ENCODE measurements at places on chromosomes 7 and 10.

GRCh38 chr10:110408203-110408871 lies 89.4 kb upstream of the DUSP5 start:
- no peak for DNase-seq

DNA sequence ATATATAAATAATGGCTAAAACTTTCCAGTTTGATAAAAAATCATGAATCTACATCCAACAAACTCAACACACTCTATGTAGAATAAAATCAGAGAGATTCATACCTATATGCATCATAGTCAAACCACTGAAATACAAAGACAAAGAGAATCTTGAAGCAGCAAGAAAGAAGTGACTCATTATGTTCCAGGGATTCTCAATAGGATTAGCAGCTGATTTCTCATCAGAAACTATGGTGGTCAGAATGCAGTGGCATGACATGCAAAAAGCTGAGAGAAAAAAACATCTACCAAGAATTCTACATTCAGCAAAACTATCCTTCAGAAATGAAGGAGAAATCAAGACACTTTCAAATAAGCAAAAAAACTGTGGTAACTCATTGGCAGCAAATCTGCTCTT lies 187.4 kb downstream of the RNLS start:
- no peak for DNase-seq

GRCh38 chr7:41566581-41566980 lies 136.3 kb downstream of the INHBA start:
- no peak for DNase-seq

DNA sequence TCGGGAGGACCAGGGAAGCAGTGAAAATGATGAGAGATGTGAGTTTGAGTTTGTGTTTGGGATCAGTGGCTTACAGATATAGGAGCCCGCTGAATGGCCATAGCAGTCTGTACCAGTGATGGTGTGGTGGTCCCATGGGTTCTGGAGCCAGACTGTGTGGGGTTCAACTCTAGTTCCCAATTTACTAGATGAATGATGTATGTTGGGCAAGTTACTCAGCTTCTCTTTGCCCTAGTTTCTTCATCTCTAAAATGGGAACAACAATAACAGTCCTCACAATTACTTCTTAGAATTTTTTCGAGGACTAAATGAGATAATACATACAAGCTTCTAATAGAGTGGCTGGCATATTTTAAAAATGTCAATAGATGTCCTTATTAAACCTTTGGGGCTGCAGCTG lies 184.4 kb downstream of the WNT2 start:
- no peak for DNase-seq

- DNase-seq = no peak
These were observed 620.9 kb downstream of the ZWINT start for GRCh38 chr10:55740110-55740509.

- no peak for DNase-seq
These were observed 9.9 kb upstream of the DPYSL4 start for GRCh38 chr10:132176623-132177500.

DNA sequence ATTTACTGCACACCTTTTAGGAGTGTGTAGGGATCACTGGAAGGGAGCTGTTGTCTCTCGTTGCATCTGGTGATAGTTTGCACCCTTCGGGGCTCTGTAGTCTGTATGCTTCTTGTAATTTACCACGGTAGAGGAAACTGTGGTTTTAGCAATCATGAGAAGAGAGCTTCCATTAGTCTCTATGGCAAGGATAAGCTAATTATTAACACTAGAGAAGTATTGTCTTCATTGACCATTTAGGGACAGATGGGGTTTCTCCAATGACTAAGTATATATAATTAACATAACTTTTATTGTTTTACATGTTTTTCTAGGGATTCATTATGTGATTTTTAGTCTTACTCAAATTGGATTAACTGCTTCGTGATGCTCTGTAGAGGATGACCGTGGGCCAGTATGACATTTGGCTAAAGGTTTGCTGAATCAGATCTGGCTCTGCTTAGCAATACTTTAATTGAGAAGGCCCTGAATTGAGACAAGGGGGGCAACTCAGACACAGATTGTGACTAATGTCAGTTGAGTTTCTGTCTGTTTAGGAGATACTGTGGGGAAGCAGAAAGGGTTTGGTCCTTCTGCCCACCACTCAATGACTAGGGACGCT lies 8.7 kb downstream of the SLC18A2 start:
- no peak for DNase-seq

DNA sequence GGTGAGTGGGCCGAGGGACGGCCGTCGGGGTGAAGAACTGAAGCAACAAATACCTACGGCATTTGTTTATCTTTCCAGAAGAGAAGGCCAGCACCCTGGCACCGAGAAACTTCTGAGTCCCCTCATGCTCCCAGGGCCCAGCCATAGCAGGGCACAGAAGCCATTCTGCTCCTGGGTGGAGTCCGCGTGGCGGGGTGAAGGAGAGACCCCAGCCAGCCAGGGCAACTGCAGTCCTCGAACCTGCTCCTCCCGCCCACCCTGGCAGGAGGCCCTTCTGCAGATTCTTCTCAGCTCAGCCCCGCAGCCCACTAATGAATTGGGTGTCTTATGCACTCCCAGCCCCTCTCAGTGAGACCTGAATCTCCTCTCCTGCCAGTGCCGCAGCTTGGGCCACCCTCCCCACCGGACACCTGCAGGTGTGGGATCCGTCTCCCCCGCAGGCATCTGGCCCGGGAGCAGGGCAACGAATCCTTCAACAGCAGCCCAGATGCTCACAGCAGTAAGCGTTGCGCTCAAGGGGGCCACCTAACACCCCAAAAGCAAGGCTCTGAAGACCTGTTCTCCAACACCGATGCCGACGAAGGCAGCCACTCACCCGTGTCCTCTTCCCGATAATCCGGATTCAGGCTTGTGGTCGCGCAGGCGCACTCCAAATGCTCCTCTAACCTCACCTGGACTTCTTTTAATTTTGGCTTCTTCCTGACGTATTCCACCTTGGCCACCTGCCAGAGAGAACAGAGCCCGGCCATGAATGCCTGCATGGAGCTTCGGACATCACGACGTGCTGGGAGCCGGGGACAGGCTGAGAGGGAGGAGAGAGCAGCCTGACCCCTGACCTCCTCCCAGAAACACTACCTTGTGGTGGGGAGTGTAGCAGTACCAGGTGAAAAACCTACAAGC lies 18.9 kb downstream of the PDGFA start:
- DNase-seq = no peak

DNA sequence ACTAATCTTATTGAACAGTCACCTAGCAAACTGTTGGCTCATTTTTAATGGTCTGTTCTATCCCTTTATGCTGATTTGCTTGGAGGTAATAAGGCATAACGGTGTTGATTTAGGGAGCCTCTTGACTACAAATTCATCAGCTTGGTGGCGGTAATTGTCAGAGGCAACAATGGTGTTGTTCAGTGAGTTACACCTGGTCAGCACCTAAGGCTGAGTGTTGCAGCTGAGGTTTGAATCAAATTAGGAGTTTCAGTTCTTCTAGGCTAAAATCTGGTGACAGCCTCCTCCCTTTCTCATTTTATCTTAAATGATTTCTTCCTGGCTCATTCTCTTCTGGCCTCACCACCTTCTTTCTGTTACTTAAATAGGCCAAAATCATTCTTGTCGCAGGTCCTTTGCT lies 42.3 kb upstream of the SP8 start:
- DNase-seq = no peak

- DNase-seq = no peak
These were observed 13.2 kb downstream of the OSBPL3 start for GRCh38 chr7:24966802-24967201.

DNA sequence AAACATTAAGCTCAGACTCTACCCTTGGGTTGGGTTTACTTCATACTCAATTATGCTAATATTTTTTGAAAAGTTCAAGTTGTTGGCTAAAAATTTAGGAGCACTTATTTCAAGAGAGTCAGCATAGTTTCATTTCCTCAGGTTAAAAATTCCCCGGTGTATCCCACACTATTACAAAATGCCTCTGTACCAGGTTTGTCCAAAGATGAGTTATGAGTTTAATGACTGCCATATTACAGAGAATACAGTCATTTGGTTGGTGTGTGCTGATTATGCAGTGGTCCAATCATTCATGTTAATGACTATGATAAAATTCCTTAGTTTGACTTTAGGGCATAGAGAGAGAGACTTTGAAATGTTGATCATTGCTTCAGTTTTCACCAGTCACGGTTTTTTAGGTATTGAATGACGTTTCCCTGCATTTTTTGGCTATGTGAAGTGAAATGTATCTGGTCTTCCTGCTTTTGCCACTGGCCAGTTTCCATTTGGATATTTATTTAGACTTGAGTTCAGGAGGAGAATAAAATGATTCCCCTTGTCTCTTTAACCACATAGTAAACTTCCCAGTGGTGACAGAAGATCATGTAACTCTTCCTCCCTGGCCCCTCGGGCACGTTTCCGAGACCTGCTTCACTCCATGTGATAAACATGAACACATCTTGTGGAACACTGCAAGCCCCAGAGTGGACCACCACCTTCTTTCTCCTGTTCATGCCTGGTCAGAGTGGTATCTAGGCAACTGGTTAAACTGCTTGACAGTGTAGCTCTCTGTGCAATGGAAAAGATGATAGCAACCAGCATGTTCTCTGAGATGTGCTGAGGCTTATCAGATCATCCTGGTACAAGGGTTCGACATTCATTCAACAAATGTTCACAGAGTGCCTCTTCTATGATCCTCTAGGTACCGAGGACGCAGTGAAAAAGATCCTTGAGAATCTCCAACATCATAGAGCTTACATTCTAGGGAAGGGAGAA lies 153.6 kb downstream of the CACNB2 start:
- DNase-seq = no peak

DNA sequence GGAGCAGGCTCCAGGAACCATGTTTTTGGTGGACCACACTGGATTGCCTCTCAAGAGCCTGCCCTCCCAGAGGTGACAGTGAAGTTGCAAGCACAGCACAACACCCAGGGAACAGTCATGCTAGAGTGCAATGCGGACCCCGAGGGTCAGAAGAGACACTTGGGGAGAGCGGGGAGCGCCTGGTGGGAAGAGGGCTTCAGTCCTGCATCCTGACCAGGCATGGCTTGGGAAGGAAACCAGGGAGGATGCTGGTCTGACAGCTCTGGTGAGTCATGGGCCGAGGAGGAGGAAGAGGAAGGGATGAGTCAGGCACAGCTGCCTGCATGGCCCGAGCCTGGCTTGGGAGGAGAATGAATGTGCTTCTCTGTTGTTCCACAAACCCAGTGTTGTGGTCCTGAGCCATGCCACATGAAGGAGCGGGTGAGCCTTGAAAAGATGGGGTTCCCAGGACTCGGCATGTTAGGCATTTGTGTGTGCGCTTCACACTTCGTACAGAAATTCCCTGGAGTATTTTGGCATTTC lies 29.5 kb upstream of the ANKRD2 start:
- peak; percentile 41 for DNase-seq

DNA sequence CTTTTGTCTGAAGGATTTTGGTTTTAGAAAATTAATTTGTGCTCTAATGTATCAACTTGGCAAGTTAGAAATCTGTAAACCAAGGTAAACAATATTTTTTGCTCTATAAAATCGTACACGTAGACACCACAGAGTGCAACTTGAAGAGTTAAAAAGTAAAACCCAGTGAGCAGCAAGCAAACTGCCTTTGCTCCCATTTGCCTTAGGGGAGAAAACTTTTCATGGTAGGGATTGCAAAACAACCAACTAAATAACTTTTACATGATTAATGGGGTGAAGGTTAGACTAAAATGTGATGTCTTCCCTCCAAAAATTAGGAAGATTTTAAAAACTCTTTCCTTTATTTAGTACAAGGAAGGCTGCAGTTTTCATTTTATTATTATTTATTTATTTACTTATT lies 224.2 kb upstream of the LYZL1 start:
- no peak for DNase-seq

DNA sequence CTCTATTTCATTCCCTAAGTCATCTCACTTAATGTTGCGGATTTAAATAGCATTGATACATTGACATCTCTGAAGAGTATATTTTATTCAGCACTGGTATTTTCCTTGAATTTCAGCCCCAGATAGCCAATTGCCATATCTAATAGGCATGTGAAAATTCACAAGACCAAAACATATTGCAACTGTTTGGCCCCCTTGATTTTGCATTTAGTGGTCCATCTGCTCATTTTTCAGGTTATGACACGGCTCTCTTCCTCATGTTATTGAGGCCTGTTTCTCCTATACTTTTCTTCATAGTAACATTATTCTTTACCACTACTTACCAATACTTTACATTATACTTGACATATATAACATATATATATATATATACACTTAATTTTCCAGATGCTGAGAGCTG lies 43.7 kb downstream of the MKLN1 start:
- no peak for DNase-seq

GRCh38 chr10:89314676-89315075 lies 12.8 kb downstream of the IFIT2 start:
- DNase-seq = no peak

DNA sequence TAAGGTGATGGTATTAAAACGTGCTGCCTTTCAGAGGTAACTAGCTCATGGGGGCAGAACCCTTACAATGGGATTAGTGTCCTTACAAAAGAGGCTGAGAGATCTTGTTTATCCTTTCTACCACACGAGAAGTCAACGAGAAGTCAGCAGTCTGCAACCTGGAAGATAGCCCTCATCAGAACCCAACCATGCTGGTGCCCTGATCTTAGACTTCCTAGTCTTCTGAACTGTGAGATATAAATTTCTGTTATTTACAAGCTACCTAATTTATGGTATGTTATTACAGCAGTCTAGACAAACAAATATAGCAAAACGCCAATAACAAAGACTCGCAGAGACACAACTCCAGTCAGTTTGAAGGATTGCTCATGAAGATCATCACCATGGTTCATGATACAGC lies 157.5 kb upstream of the TMEM106B start:
- no peak for DNase-seq

DNA sequence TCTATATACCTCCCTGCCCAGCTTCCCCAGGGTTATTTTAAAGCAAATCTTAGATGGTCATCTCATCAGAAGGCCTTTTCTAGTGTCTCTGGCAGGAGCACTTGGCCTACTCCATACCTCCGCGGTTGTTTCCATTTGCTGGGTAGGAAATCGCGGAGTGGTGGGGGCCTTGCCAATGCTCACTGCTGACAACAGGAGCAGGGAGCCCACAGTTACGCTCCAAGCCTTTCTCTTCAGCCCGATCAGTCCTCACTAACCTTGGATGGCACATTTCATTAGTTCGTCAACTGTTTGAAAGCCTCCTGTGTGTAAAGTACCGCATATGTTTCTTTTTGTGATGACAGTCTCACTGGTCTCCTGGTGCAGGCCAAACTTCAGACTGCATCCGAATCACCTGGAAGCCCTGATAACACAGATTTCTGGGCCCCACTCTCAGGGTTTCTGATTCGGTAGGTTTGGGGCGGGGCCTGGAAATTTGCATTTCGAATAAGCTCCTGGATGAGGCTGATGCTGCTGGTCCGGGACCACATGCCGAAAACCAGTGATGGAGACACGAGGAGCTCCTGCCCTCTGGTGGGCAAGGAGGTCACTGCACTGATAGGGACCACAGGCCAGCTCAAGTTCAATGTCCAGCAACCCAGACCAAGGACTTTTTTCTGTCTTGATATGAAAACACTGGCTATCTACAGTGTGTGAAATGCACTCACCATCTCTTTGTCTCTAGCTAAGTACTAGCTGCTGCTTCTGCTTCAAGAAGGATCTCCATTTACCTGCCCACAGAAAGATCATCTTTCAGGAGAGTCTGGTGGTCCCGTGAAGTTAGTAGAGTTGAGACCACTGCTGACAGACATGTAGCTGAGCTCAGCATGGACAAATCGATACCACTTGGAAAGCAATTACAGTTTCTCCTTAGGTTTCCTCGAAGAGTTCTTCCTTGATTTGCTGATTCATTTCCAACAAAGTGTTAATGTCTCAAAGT lies 14.0 kb downstream of the LRGUK start:
- peak; percentile 20 for DNase-seq
